ENCODE measurements at places on chromosomes 2 and 18. TPM values are rescaled to one million over a fixed set of nuclear protein-coding genes. Genes with fewer than 3 reads are reported as not detected.

DNA sequence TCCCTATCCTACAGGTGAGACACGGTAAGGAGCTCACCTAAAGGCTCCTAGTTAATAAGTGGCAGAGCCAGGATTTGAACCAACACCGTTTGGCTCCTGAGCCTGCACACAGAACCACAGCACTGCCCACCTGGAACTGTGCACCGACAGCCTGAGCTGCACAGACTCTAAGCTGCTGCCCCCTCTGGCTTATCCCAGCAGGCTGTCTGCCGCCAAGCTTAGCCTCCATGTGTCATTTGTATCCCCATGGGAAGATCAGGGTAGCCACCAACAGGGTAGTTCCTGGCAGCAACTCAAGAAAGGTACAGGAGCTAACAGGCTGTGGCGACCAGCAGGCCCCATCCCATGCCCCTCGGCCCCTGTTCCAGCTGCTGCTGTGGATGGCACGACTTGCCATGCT lies 135.7 kb downstream of the LRRC30 start:
- DNase-seq: no peak

TSPYL6 gene
- 0.11 TPM for total RNA-seq

GRCh38 chr18:80181642-80182461 lies 65.5 kb downstream of the PARD6G start:
- no peak for DNase-seq

ABCA12 gene
- total RNA-seq: not detected

RAB17 gene
- total RNA-seq: 3.5 TPM

DNA sequence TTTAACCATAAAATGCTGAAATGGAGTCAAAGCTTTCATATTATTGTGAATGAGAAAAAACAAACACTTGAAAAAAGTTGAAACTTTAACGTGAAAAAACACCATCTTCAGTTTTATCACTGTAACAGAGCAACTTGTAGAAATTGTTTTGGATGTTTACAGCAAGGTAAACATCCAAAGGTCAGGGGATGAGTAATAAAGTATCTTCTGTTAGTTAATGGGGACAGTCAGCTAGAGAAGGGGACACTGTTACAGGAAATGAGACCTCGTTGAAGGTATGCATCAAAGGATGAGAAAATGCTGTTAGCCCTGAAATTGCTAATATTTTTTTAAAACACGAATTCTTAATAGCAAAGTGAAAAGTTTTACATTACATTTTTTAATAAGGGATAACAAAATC lies 2.9 kb downstream of the RHBDD1 start:
- DNase-seq: no peak

PTPRM gene
- 132 TPM for total RNA-seq

GRCh38 chr2:112699984-112700667 lies 20.7 kb upstream of the NT5DC4 start:
- DNase-seq: no peak

SP140L gene
- 4.0 TPM for total RNA-seq

DNA sequence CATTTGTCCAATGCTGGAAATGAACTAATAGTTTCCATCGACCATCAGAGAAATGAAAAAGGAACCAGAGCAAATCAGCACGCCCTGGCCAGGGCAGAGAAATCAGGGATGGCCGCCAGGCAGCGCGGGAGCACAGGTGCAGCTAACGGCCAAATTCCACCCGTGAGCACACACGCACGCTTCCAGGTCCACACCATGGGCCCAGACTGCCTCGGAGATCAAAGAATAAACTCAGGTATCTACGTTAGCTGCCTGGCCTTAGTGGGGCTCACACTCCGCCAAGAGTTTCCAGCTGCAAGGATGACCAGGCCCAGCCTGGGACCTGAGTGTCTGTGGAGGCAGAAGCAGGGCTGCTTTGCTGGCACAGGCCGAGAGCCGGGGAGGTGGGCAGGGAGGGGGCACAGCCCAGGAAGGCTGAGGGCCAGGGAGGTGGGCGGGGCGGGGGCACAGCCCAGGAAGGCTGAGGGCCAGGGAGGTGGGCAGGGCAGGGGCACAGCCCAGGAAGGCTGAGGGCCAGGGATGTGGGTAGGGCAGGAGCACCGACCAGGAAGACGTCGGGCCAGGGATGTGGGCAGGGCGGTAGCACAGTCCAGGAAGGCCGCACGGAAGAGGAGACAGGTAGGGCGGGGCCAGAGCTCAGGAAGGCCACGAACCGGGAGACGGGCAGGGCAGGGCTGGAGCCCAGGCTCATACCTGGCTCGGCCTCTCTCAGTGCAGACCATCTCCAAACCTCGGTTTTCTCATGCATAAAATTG lies 43.2 kb upstream of the SALL3 start:
- DNase-seq: no peak

- peak; percentile 90 for DNase-seq
These were observed 68.5 kb upstream of the STK17B start for GRCh38 chr2:196239622-196240587.

- no peak for DNase-seq
These were observed 124.9 kb downstream of the PRKCE start for GRCh38 chr2:45776160-45776955.

GAREM2 gene
- total RNA-seq: 1.1 TPM

MPV17 gene
- total RNA-seq: 69.3 TPM

SKA1 gene
- total RNA-seq: 0.13 TPM

GRCh38 chr2:74009577-74009976 lies 24.9 kb downstream of the TET3 start:
- no peak for DNase-seq

- DNase-seq: peak; percentile 41
These were observed 218.2 kb downstream of the NDUFA10 start for GRCh38 chr2:239806758-239807434.

GRCh38 chr2:2847209-2847676 lies 516.2 kb upstream of the MYT1L start:
- DNase-seq: no peak

PLGLB2 gene
- 0.97 TPM for total RNA-seq

GRCh38 chr18:22018366-22018765 lies 151.0 kb upstream of the GATA6 start:
- DNase-seq: no peak

DNA sequence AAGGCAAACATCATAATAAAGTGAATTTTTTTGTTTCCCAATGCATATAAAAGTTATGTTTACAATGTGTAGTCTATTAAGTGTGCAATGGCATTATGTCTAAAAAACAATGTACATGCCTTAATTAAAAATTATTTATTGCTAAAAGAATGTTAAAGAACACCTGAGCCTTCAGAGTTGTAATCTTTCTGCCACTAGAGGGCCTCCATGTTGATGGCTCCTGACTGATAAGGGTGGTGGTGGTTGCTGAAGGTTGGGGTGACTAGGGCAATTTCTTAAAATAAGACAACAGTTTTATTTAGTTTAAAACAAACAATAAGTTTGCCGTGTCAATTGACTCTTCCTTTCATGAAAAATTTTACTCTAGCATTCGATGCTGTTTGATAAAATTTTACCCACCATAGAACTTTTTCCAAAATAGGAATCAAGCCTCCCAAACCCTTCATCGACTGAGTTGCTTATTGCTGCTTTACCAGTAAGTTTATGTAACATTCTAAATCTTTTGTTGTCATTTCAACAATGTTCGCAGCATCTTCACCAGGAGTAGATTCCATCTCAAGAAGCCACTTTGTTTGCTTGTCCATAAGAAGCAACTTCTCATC lies 32.3 kb downstream of the MAP3K2 start:
- no peak for DNase-seq

C2orf78 gene
- total RNA-seq: not detected

GRCh38 chr2:179017773-179018357 lies 32.1 kb downstream of the CCDC141 start:
- DNase-seq: no peak

ABCG8 gene
- total RNA-seq: not detected

FOXD4L1 gene
- total RNA-seq: not detected

DNA sequence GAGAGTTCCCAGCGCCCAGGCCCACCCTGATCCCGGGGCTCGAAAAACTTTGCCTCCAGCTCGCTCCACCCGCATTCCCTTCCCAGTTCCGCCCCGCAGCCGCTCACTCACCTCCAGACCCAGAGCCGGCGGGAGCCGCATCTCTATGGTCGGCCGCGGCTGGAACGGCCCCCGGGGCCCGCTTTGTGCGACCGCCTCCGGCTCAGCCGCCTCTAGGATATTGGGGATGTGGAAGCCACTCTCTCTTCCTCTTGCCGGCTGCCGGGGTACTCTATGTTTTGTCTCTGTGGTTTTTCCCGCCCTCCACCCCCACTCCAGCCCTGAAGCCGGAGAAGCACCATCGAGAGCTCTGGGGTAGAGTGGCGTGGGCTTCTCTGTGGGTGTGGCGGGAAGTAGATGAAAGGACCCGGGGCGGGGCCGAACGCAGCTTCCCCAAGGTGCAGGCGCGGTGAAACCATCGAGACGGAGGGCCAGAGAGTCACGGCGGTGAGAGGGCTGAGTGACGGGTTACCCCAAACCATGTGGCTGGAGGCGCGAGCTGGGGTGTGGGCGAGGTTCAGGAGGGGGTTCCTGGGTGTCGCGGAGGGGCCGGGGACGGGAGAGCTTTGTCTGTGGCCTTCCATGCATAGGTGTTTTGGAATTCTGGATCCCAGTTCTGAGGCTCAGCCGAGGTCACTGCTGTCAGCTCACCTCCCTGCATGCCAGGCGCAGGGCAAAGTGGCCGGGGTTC lies at the start of the genes BCS1L and ZNF142:
Gene BCS1L, plus strand, starts transcription at position 426 of the 730 bp plus-strand sequence. CDS start 1,305 bp downstream, outside the sequence.
Gene ZNF142, minus strand, starts transcription at position 366 of the 730 bp plus-strand sequence. CDS start 3,194 bp downstream, outside the sequence.
- DNase-seq: peak; percentile 97

- DNase-seq: no peak
These were observed 33.8 kb downstream of the GPC1 start for GRCh38 chr2:240469239-240469636.

DNA sequence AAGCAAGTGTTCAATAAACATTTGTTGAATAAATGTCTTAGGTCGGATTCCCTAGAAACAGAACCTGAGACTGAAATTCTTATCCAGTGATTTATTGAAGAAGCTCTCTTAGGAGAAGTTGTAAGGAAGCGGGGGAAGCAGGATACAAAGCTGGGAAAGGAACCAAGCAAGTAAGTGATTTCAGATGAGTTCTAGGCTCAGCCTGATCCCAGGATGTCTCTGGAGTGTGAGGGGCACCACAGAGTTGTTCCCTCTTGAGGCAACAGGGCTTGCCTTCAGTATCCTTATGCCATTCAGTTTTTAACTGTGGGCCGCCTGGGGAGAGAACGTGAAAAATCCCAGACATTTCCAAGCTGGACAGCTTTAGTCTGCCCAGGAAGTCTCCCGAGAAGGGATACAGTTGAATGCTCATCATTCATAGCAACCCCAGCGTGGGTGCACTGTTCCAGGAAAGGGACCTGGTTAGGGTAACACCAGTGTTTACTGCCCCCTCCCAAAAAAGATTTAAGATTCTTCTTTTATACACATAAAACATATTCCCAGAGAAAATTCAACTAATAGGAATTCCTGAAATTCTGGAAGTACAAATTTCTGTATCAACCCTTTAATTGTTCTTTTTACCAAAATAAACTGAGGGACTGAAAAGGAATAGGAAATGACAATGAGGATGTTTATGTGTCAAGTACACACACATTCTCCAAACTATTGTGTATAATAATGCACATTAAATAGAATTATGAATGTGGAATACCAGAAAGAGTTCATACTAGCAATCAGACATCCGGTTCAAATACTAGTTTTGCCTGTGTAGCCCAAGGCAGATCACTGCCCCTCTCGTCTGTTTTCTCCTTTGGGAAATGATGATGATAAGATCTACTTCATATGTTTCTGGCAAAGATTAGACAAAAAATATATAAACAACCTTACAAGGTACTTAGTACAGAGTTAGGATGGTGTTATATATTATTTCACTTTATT lies 592.1 kb upstream of the CDH2 start:
- DNase-seq: no peak

DNA sequence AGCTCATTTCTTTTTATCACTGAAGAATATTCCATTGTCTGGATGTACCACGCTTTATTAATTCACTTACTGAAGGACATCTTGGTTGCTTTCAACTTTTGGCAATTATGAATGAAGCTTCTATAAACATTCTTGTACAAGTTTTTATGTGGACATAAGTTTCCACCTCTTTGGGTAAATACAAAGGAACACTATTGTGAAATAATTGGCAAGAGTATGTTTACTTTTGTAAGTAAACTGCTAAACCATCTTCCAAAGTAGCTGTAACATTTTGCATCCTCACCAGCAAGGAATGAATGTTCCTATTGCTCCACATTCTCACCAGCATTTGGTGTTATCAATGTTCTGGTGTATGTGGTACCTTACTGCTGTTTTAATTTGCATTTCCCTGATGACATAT lies 15.8 kb upstream of the VWC2L start:
- no peak for DNase-seq

DNA sequence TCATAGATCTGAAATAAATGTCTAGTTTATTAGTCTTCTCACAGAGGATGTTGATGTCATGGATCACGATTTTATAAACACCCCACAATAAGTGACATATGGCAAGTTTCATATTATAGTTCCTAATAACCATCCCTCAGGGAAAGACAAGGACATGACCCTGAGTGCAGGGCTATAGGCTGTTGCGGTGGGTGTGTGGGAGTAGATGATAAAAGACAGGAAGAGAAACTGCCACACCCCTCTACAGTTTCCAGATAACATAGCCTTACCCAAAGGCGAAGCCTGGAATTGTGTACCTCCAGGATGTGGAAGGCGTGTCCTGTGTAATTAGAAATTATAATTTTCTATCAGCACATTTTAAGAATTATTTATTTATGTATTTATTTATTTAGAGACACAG lies 2.4 kb upstream of the NEDD4L start:
- no peak for DNase-seq

DCDC2C gene
- total RNA-seq: not detected

- peak; percentile 78 for DNase-seq
These were observed 7.0 kb downstream of the SPEG start for GRCh38 chr2:219441451-219442255.

PTH2R gene
- total RNA-seq: not detected

GRCh38 chr2:236360496-236360895 lies 96.3 kb upstream of the ASB18 start:
- no peak for DNase-seq

EML6 gene
- total RNA-seq: 0.83 TPM

DNA sequence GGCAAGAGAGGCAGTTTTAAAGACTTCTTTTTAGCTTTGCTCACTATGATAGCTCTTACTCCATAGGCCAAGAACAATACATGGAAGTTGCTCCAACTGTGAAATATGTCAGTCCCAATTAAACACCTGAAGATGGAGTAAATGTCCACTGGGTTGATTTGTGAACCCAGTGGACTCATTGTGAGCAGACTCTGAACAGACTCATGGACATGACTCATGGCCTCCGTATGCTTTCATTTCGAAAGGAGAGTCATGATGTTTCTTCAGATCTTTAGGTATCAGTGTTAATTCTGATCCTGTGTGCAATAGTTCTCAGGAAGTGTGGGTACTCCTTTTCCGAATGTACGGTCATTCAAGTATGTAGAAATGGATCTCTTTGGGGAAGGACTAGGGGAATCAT lies 5.4 kb upstream of the CWC22 start:
- DNase-seq: no peak

- peak; percentile 93 for DNase-seq
These were observed 2.1 kb downstream of the ARID5A start for GRCh38 chr2:96538487-96539214.

GRCh38 chr2:70552501-70553333 lies 909 bp downstream of the TGFA start:
- DNase-seq: no peak

SFTPB gene
- not detected for total RNA-seq
